ENCODE measurements at places on chromosomes 6 and 20. TPM values are rescaled to one million over a fixed set of nuclear protein-coding genes. Genes with fewer than 3 reads are reported as not detected.

MUCL3 gene
- not detected for total RNA-seq

ADGRF5 gene
- total RNA-seq, result 32.3 TPM

C6orf15 gene
- total RNA-seq, result not detected

LTA gene
- not detected for total RNA-seq

TDRD6 gene
- under 0.01 TPM for total RNA-seq

WFDC10B gene
- total RNA-seq, result not detected

- DNase-seq, result no peak
These were observed 97.3 kb downstream of the GPR6 start for GRCh38 chr6:110075406-110075805.

GRCh38 chr20:32805721-32806120 is 14.0 kb upstream of the MAPRE1 start:
- no peak for DNase-seq

DNA sequence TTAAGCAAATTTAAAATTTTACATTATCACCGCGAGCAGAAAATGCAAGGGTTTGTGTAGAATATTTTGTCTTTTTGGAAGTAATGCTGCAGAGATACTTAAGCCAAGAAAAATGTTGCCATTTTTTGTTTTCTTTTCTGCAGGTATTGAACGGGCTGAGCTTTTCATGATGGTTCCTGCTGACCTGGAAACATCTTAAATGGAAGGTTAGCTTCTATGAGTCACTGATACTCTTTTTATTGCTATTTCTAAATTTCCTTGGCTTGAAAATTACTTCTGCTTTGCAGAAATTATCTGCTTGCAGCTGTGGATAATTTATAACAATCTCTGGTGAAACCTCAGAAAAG is 12.7 kb downstream of the SYTL3 start:
- DNase-seq, result no peak

DNA sequence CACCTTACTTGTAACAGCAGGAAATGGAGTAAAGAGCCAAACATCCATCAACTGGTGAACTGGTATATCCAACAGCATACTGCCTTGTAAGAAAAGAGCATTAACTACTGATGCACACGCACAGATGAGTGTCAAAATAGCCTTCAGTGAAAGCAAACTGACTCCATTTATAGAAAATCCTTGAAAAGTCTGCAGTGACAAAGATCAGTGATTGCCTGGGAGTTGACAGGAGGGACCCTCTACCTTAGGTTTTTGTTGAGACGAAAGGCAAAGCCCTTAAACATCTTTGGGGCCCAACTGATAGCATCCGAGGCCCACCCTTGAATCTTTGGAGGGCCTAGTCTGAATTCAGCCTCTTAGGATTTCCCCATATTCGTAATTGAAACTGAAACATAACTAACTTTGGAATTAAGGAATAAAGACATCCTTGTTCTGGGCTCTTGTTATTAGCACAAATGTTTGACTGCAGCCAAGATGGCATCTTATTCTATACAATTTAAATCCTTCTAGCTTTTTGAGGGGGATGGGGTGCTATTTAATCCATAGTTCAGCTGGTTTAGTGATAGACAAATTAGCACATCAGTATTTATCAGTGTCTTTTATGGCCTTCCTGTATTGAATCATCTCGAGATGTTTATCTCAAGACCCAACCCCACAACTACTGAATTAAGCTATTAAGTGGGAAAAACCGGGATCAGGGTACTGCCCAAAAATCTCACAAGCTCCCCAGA is 13.0 kb downstream of the FBXO5 start:
- DNase-seq, result no peak

GRCh38 chr6:112015725-112016124 is 38.2 kb upstream of the CCN6 start:
- DNase-seq, result no peak

DNA sequence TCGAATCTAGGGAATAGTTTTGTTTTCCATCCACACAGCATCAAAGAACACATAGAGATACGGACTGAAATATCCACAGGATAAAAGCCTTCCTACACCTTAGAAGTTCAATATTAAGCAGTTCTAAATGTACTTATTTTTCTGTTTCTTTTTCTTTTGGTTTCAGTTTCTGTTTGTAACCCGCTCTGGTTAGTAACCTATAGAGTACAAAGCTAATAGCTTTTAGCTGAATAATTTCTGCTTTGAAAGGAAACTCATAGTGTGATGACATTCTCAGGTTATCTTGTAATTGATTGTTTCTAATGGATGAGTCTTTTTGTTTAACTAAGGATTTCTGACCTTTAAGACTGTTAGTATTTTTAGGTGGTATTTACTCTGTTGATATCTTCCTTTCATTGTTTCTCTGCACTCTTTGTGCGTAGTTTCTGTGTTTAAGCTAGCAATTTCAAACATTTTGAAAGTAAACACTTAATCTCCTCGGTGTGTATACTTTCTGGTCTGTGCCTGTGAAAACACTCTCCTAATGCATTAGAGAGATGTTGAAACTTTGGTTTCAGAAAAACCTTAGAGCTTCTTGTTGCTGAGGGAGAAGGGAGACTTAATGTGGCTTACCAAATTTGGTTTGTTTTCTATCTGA is 385.5 kb downstream of the HDGFL1 start:
- DNase-seq, result no peak

DNA sequence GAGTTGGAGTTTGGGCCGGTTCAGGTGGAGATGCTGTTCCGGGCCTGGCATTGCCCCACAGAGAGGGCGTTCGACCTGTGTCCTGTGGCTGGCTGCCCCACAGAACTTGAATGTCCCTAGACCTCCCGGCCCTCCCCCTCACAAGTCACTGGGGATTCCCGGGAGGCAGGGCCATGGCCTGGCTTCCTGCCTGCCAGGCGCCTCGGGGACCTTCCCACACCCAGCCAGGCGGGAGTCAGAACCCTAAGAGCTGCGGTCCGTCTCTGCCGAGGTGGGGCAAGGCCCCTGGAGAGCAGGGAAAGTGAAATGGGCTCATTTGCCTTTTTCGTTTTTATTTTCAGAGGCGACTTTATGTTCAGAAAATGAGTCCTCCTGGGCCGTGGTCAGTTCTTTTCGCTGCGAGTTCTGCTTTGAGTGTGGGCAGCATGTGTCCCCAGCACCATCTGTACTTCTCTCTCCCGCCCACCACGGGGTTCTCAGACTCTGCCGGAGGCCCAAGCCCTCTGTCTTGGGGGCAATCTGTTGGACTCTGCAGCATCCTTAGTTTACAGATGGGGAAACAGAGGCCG is 8.5 kb downstream of the RBM38 start:
- no peak for DNase-seq

GRCh38 chr6:145886228-145886956 is 71.8 kb upstream of the FBXO30 start:
- DNase-seq, result no peak

DNA sequence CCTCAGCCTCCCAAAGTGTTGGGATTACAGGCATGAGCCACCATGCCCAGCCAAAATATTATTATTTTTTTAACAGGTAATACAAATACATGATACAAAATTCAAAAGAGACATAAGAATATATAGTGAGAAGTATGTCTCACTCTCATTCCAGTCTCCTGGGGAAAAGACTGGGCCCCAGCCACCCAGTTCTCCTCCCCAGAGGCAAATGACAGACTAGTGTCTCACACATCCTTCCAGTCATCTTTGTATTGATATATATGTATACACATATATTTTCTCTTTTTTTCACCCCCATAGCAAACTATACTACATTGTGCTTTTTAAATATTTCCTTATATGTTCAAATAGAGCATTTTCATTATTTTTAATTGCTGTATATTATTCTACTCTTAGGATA is 8.3 kb downstream of the GSS start:
- DNase-seq, result no peak

DNA sequence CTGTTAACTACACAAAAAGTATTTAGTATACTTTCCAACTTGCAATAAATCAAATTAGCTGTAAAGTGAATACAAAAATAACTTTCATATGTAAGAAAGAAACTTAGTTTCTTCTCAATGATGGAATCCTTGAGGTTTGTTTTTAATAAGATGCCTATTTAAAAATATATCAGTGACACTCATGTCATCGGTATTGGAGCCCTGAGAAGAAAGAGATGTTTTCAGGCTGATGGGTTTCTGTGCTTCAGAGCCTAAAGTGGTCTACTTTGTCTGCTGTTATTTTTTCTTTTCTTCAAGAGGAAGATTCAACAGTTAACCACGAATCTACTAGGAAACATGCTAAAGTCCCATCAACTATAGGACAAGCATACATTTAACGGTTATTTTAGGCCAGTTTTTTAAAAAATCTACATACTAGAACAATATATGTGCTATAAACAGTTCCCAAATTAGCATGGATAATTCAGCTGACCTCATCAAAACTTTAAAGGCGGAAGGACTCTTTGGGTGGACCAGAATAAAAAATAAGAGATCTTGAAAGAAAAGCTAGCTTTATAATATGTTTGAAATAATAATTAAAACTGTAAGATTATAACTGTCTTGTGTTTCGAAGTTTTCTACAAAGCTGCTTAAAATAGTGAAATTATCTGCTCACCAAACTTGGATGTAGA is 147.0 kb upstream of the SAMD5 start:
- no peak for DNase-seq

DNA sequence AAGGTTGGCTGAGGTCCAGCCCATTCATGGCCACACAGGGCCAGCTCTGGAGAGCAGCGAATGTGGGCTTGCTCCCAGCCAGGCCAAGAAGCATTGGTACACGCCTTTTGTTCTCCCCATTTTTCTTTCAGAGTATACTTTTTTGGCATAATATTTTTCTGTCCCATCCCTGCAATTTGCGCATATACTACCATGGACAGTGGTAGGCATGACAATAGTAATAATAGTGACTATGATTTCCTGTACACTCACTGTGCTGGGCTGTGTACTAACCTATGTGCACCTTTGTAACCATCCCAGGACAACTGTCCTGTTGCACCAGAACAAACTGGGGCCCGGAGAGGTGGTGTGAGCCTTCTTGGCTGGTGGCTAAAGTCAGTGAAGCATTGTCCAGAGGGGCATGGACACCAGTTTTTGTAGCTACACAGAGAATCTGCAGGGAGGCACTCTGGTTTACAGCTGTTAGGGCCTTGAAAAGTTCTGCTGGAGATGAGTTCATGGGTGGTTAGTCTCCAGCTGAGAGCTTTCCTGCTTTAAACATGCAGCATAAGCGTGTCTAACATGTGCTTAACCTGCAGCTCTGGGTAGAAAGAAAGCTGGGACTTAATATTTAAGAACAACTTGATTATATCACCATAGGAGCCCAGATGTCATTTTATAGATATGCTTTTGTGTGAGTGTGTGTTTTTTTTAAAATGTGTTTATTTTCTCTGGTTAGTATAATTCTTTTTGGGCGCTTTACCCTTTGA is 38.2 kb downstream of the DTD1 start:
- DNase-seq, result no peak

DNA sequence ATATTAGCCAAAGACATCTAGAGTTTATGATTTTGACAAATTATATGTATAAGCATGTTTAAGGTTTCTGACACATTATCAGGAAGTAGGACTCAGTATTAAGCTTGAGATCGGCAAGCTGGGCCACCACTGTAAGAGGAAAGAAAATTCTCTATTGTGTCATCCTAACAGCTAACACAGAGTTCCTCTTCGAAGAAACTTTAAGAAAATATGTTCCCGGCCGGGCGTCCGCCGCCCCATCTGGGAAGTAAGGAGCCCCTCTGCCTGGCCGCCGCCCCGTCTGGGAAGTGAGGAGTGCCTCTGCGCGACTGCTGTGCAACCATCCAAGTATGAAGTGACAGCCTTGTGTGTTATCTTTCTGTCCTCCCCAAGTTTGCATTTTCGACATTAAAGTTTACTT is 23.0 kb downstream of the USP49 start:
- no peak for DNase-seq

DNA sequence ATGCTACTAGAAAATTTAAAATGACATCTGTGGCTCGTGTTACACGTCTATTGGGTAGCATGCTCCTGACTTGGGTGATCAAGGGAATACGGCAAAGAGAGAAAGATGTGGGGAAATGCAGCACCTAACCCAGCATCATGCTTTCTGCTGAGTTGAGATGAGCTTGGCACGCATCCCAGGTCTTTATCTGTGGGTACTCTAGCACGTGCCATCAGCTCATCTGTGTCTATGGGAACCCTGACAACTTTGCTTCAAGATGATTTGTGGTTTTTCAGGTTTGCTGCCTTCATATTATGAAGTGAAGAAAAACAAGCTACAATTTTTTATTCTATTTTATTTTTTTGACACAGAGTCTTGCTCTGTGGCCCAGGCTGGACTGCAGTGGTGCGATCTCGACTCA is 21.0 kb downstream of the RNASET2 start:
- DNase-seq, result no peak

DNA sequence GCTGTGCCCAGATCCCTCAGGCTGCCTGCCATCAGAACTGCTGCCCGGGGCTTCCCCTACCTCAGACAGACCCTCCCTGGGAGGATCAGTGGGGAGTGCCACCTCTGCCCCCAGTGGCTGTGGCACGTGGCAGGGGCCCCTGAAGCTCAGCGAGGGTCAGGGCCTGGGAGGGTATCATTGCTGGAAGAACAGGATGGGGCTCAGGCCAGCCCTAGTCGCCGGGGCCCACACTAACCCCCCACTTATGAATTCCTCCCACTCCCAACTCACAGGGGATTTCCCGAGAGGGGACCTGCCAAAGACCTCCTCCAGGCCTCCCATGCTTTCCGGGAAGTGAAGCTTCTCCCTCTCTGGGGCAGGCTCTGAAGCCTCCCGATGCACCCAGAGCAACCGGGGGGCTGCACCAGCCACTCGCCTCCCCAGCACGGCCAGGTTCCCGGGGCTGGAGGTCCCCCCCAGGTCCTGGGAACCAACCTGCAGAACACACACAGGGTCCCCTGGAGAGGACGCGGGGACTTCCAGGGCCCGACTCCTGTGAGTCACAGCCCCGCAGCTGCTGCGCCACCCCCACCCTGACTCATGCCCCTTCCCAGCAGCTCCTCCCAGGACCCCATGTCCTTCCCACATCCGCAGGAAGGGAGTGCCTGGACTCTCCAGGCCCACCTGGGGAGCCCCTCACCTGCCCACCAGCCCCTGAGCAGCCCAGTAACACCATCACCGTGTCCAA is 2.5 kb downstream of the TNFRSF6B start:
- DNase-seq, result peak; percentile 66

- DNase-seq, result no peak
These were observed 95.8 kb upstream of the STXBP5 start for GRCh38 chr6:147108259-147108910.

- no peak for DNase-seq
These were observed 5.0 kb upstream of the RTF2 start for GRCh38 chr20:56463428-56463827.
